Neural crest cell (in vitro differentiated cells): ENCODE measurements at places on chromosomes 16 and 17. TPM values are rescaled to one million over a fixed set of nuclear protein-coding genes. Genes with fewer than 3 reads are reported as not detected.

- DNase-seq: no peak
Measured at GRCh38 chr17:83076938-83077337, 2.5 kb upstream of the METRNL start.

DNA sequence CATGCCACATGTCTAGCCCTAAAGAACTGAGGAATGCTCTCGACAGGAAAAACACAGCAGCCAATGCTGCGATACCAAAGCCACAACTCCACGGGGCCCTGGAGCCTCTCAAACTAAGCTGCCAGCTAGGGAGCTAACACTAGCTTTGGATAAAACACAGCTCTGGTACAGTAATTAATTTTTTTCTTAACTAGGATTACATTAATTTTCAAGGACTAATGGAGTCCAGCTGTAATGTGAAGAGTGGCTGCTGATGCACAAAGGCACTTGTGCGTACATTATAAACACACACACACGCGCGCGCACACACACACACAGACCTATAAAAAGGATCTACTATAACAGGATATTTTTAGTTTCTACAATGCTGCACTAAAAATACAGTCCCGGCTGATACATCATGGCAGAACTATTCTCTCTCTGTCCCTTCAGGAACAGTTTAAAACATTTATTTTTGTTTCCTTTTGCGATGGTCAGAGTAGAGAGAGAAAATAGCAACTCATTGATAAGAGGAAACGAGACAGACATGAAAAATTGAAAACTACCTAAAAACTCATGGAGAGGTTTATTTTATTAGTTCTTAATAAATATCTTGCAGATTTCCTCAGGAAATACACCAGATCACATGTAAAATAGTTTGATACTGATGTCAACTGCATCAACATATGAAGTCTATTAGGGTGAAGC, 88.5 kb downstream of the SMG6 start:
- no peak for DNase-seq

GRCh38 chr17:58999500-58999899, 107.2 kb downstream of the TRIM37 start:
- no peak for DNase-seq

DNA sequence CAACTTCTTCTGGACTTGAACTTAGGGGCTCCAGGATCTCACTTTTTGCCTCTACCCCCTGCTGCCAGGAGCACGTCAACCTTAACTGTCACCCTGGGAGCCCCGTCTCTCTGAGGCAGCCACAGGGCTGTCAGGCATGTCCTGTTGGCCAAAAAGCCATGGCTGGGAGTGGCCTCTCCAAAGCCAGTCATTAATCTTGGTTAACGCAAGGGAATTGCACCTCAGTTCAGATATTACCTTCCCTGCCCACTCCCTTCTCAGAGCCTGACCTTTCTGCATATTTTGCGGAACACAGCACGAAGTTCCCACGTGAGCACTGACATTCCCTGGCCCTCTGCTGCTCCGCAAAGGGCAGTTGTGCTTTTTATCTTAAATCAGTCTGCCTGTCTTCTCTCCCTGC, 44.2 kb upstream of the CIBAR2 start:
- DNase-seq: no peak

The GFAP gene
- total RNA-seq: not detected in 2 replicates

The CRYBA1 gene
- total RNA-seq: 1.9 and 2.4 TPM in 2 replicates

The OR2C1 gene
- 0.16 TPM in 1 of 2 replicates, not detected in the other for total RNA-seq

The NTHL1 gene
- total RNA-seq: 50.7 and 51.9 TPM in 2 replicates

The NPIPA3 gene
- 1.7 TPM in 1 of 2 replicates, not detected in the other for total RNA-seq
